ENCODE measurements at places on chromosomes 5 and 9.

DNA sequence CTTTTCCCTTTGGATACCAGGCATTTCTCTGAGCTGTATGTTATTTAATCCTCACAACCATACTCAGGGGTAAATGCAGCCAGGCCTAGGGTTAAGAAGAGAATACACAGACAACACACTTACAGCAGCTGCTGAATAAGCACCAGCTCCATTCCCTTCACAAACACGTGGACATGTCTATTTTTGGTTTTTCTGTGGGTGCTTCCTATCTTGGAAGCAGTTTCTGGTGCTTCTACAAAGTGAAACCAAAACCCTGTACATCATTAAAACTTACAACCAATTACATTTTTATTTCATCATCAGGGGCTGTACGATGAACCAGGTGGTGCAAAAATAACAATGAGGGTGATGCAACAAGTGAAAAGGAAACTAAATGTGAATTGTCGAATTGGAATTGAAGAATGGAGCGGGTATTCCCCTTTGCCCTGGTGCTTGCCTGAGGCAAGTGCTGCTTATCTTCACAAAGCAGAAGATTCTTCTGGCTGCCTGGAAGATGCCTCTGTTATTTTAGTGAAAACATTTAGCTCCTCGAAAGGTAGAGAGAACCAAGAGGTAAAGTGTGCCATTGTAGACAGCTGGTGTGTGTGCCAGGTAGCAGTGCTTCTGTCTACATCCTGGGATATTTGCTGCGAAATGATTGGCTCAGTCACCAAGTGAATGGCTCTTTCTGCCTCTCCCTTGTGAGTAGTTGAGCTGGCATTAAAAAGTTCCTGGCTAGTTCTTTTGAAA is 18.6 kb upstream of the IFNB1 start:
- no peak for DNase-seq

DNA sequence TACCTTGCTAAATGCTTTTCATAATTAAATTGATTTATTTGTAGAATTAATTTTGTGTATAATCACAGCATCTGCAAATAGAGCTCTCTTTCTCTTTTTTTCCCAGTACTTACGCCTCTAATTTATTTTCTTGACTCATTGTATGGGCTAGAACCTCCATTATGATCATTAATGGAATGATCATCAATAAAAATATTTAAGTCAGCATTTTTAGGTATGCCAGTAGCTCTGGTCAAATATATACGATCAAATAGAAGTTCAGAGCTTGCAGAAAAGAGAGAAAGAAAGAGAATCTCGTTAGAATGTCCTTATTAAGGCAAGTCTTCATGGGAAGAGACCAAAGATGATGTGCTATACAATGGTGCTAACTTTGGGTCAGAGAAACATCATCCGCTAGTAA is 202.6 kb downstream of the TLR4 start:
- DNase-seq: no peak

DNA sequence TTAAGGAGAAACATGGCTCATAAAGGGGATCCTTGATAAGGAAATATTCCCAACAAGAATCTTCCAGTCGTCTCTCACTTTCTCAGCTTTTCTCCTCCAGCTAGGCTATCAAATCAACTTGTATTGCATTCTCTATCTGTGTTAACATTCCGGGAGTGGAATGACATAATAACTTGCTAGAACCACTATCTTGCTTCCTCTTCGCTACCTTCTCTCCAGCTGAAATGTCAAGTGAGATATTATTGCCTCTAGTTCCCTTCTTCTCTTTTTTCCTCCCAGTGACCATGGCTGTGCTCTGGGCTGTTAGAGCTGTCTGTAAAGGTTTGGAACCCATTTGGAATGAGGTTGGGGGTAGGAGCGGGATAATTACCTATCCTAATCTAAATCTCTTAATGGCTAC is 1329.5 kb upstream of the WWC1 start:
- DNase-seq: no peak

GRCh38 chr5:134749415-134749814 is 9.2 kb upstream of the DDX46 start:
- no peak for DNase-seq

DNA sequence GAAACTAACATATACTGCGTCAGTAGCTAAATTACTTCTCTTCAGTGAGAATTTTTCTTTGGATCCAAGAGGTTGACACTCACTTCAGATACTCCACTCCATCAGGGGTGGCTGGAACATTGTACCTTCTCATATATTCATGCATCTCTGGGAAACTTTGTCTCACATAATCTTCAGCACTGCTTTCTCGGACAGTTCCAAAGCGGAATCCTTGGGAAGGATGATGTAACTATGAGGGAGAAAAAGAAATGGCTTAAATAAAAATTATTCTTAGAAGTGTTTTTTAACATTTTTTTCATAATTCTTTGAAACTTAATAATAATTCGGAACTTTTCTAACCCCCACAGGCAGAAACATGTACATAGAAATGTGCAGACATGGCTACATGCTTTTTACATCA is 33.4 kb upstream of the PPP3R2 start:
- no peak for DNase-seq

DNA sequence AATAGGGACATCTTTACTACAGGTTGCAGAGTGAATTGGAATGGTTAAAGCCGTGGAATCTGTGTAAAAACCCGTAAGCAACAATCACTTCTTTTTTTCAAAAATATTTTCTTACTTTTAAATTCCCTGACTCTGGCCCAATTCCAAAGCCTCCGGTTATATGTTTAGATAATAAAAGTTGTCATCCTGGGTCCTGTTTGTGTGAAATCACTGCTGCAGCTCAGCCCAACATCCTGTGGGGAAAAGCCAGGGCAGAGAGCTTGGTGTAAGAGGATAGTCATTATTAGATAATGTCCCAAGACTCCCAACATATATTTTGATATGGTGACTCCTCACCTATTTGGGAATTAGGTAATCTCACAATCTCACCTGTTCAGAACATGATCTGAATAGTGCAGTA is 586.0 kb upstream of the BRINP1 start:
- DNase-seq: no peak

- DNase-seq: no peak
Measured at GRCh38 chr9:32265037-32265436, 119.4 kb upstream of the ACO1 start.

DNA sequence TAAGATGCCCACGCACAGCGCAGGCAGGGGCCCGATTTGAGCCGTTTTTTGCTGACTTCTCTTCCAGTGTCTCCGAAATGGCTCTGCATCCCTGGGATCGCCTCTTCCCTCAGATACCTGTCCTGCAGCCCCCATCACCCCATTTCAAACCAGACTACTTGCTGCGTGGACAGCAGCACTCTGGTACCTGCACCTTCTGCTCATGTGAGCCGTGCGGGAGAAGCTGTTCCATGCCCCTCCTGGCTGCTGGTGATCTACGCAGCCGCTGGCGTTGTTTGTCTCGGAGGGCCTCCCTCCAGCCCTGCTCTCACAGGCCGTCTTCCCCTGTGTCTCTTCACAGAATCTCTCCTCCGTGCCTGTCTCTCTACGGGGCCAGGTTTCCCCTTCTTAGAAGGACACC is 13.4 kb downstream of the CEP72 start:
- DNase-seq: no peak

GRCh38 chr9:111566234-111566633 is 33.2 kb downstream of the PTGR1 start:
- no peak for DNase-seq

GRCh38 chr5:59222687-59223511 is 640.0 kb downstream of the RAB3C start:
- DNase-seq: no peak

DNA sequence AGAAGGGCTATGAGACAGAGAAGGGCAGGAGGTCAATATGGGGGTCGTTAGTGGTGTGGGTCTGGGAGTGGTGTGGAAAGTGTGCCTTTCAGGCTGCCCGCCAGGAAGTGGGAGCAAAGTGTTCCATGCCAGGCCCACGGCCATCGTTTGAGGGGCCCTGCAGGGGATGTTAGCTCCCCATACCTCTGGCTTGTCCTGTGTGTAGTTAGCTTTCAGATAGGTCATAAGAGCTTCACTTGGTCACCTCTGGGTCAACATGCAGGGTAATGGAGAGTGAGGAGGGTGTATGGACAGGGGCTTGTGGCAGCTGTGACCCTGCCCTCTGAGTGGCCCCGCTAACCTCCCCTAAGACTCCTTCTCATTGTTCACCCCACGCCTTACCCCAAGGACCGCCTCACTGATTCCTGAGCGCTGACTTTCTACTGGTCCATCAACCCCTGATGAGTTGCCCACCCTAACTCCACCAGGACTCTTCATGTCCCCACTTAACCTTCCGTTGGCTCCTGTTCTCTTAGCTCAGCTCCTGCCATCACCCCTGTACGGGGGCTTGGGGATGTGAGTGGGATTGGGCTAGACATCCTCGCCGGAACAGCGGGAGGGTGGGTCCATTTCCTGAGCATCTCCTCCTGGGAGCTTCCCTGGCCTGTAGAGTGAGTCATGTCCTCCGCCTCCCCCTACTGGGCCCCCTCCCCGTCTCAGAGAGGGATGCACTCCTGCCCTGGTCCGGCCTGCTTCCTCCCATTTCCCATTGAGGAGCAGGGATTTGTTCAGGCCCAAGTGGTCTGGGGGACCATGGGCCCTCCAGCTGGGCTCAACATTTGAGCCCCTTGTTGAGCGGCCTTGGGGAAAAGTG is 125.7 kb downstream of the FGF18 start:
- DNase-seq: no peak

DNA sequence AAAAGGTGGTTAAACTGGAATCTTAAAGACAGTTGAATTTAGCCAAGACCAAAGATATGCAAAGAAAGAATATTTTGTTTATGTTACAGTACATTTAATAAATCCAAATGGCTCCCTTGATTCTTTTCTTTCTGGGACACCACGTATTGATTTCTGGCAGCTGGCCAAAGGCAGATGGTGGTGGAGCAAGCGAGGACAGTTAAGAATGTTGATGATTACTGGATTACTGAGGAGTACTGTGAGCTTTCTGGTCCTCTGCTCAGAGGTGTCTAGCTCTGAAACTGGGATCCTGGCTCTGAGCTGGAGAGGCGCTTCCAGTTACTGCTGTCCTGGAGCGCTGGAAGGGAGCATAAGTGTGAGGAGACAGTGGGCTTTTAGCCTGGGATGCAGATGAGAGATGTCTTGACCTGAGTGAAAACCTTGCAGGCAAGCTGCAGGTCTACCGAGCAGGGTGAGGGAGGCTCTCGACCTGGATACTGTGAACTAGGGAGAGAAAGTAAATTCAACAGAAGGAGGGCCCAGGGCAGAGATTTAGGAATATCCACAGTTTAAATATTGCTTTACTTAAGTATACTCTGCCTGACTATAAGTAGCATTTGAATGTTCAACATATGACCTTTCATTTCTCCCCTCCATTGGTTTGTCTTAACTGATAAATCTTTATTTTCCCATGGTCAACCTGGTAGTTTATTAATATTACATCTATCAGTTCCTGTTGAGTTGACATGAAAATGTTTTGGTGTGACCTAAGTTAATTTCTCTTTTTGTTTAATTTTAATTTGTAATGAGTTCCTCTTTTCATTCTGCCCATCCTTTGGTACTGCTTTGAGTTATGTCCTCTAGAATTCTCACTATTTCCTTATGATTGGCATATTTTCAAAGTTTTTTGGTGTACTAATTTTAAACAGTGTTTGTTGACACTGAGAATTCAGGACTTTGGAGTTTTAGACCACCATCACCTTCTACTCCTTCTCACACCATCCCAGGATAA is 3.7 kb downstream of the SYK start:
- DNase-seq: no peak

DNA sequence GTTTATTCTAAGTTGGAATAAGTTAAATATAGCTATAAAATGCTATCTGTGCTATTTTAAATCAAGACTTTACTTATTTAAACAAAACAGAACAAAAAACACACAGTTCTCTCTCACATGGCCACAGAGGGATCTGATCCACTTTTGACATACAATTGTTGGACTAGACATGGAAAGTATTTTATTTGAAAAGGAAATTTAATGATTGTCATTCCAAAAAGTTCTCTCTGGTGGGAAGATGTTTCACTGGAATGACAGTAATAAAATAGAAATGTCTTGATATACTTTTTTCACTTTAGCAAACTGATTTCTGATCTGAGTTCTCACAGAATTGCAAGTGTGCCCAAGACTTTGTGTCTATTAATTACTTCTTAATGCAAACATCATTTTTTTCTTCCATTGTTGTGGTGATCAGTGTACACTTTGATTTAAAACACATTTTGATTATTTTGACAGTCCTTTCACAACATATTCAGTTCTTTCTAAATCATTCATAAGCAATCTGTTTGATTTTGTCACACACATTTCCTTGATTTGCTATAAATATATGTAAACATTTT is 30.1 kb upstream of the MINAR2 start:
- DNase-seq: no peak

GRCh38 chr5:172488221-172488620 is 33.9 kb upstream of the SH3PXD2B start:
- DNase-seq: no peak

DNA sequence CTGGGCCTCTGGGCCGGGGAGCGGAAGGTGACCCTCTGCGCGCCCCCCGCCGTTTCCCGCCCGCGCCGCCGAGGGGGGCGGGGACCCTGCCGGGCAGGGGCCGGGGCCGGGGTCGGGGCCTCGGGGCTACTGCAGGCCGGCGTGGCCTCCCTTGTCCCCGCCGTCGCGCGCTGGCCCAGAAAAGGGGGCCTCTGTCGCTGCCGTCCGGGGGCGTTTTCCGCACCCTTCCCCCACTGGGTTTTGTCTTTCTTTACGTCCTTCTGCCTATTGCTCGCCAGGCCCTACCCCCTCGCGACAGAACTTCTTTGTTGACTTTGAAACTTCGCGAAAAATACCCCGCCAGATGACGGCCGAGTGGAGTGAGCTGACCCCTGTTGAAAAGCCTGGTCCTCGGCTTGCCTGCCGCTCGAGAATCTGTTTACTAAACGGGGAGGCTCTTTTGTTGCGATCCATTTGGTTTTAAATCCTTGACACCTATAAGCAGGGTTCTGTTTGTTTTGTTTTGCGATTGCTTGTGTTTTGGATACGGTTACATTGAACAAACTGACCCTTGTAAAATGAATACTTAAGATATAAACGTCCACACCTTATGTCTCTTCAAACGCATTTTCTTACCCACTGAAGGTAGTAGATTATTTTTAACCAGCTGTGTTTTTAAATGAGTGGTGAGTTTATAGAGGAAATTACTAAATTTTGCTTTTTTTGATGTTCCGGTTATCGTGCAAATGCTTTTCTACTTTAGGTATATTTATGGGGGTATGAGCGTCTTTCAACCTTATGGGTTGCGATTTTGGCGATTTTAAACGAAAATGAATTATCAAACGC is 765 bp downstream of the MARCHF6 start:
- peak; percentile 6 for DNase-seq

GRCh38 chr9:91771864-91772263 is 178.2 kb downstream of the ROR2 start:
- DNase-seq: no peak

DNA sequence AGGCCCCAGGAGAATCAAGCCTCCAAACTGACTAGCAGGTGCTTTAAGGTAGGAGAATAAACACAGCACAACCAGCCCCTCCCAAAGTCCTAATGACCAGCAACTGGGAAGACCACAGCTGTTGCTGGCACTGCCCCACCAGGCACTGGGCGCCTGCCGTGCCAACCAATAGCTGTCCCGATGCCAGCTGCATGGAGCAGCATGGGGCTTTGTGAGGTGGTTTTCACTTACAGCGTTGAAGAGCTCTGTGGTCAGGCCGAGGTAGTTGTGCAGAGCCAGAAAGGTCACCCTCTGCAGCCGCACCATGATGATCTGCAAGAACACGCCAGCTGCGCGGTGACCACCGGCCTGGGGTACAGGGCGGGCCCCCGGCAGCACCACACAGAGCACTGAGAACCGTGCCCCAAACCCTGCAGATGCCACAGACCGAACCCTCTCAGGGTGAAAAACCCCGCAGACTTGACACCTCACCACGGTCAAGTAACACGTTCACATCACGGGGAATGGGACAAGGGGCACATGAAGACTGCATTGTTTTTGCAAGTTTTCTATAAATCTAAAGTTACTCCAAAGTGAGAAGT is 28.7 kb downstream of the PNPLA7 start:
- DNase-seq: no peak

GRCh38 chr5:462051-462481 is 19.1 kb downstream of the EXOC3 start:
- DNase-seq: no peak
